NCI-H2029 treated with DMSO at 0.1 percent for 48 hours (cell line): ENCODE measurements at places on chromosomes 6 and 20.

DNA sequence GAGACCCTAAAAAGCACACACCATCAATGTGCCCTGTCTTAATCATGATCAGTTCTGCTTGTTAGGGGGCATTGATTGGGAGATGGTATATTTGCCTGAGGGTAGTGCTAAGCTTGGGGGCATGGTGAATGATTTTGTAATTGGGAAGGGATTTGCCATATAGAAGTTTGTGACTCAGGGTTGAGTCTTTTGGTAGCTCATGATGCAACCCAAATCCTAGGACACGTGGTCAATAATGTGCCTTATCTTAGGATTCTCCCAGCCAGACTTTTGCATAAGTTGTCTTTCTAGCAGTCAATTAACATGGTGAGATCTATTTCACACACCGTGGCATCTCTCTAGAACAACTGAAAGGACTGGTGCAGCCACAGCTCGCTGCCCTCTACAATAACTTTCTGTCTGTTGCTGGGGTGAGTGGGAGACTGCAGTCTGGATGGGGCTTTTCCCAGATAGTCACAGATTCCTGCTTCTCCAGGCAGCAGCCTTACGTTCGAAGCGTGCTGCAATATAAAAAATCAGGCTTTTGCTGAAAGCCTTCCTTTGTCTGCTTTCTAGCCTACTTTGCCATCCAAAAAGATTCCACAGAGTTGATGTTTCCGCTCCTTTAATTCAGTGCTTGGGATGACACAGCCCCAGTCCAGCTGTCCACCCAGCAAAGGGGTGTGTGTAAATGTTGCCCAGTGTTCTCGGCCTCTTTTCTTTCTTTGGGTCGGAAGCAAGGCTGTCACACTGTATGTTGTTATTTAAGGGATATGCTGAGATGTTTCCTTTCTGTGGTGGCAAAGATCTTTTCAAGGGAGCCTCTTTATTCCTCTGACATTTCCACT, 58.9 kb downstream of the ID4 start:
- DNase-seq: no peak

DNA sequence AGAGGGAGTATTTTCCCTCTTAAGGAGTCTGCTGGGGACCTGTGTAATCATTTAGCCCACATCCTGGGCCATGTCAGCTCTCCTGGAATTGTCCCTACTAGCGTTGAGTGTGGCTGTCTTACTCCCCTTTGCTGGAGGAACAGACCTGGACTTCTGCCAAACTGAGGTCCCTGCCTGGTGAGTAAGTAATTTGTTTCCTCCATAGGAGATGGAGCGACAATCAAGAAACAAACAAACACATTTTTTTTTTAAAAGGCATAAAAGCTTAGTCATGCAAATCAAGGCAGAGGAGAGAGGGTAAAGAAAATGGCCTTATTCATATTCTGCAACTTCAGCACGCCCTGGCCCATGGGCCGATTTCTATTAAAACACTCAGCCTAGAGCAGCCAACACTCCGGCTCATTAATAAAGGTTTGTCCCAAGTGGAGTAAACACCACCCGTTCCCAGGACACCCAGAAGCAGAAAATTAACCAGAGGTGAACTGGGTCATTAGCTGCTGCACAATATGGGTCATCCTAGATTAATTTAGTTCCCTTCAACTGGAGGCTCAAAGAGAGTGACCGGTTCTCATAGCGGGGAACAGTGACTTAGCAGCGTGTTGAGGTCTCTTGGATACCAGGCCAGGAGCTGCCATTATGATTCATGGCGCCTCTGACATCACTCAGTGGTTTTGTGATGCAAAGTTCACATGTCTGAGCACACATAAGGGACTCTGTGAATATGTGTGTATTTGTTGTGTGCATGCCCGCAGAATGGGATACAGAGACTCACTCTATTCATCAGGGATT, 165.0 kb upstream of the SULF2 start:
- DNase-seq: no peak

DNA sequence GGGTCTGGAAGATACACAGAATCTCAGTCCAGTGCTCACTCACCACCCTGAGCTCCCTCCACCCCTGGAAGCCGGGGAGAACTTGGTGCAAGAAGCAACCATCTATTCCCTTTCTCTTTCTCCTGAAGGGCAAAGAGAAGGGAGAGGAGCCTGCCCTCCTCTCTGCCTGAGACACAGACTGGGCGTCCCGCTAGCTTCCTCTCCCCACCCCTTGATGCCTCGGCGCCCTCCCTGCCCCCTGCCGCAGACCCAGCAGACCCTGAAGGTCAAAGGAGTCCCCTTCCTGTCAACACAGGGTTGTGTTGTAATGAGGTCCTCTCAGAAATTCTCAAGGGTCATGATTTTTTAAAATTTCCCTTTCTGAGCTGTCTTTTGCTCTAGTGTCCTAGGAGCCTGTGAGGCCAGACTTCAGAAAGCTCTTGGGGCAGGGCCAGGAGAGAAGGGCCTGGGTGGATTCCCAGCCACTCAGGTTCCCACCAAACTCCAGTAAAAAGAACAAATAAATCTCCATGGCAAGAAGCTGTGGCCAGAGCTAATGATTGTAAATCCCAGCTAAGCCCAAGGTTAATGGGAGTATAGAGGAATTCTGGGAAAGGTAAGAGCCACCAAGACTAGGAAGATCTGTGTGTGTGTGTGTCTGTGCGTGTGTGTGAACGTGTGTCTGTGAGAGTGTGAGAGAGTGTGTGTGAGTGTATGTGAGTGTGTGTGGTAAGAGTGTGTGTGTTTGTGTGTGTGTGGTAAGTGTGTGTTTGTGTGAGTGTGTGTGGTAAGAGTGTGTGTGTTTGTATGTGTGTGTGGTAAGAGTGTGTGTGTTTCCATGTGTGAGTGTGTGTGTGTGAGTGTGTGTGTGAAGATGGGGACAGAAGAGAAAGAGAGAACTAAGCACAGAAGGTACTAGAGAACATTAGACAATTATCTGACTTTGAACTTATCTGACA, 1.1 kb upstream of the JPH2 start:
- DNase-seq: no peak

DNA sequence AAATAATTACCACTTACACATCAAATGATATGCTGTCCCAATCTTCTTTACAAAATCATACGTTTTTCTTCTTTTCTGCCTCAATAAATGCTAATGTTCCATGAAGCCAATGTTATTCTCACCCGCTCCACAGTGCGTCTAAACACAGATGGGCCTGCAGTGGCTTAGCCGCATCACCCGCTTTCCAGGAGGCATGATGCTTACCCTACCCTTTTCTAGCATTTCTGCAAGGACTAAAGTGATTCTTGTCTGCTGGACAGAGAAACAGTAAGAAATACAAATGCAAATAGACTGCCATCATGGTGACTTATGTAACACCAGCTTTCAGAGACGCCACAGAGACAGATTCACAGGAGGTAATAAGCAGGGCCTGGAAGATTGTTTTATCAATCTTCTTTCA, 104.4 kb downstream of the RNASET2 start:
- DNase-seq: no peak

- DNase-seq: no peak
These were observed 17.7 kb upstream of the MYB start for GRCh38 chr6:135163440-135163738.

DNA sequence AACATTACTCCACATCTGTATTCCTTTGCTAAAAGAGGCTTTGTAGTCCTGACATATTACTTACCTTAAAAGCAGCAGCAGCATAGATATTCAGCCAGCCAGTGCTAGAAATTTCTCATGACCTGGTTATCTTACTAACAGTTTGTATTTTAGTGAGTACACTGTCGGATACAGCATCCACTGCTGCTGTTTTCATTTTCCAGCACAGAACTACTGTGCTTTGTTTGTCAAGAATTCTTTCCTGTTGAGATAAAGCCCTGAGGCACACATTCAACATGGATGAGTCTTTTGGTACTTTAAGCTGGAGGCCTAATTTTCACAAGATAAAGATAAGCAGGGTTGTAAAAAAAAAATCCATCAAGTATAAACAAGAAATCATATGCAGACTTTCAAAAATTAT, 311.2 kb upstream of the OPRM1 start:
- no peak for DNase-seq

- no peak for DNase-seq
These were observed 28.7 kb upstream of the PMEPA1 start for GRCh38 chr20:57738484-57738883.

- no peak for DNase-seq
These were observed 10.5 kb downstream of the NCR2 start for GRCh38 chr6:41345901-41346300.

DNA sequence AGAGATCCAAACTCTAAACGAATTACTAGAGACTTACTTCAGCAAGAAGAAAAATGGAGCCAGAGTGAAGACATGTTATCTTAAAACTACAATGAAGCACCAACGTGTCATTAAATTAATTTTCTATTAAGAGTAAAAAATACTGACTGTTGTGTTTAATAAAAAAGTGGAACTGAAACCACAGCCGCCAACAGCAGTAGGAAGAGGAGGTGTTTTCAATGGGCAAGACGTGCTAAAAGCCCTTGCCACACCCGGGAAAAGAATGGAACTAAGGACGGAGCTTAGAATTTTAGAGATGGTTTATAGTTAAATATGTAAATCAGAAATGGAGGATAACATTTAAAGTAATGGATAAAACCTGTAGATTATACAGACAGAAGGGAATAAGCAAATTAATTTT, 608.7 kb downstream of the TFAP2A start:
- no peak for DNase-seq

DNA sequence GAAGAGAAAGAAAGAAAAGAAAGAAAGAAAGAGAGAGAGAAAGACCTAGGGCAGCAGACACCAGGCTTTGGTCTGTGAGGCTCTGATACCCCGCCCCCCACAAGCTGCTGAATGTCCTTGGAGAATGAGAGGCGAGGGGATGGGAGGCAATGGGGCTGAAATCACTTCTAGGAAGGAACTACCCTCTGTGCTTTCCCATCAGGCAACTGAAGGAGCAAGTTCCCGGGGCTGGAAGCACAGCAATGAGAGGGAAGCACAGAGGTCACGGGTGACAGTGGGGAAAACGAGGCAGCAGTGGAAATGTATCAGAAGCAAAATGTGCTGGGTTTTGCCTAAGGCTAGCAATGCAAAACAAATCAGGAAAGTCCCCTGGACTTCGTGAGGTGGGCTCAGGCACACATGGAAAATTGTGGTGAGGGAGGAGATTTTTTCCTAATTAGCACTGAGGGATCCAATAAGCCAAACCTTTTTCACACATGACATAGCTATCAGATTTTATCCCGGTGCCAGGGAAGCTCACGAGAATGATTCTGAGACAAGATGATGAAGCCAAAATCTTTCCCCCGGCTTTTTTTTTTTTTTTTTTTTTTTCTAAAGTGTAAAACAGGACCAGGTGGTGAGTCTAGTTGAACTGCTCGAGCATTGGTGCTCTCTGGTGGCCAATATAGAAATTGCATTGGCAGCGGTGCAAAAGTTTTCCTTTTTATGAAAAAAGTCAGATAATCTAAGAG, 16.8 kb upstream of the ARFGEF2 start:
- peak; percentile 8 for DNase-seq
